ENCODE measurements at places on chromosomes 3 and 15.

DNA sequence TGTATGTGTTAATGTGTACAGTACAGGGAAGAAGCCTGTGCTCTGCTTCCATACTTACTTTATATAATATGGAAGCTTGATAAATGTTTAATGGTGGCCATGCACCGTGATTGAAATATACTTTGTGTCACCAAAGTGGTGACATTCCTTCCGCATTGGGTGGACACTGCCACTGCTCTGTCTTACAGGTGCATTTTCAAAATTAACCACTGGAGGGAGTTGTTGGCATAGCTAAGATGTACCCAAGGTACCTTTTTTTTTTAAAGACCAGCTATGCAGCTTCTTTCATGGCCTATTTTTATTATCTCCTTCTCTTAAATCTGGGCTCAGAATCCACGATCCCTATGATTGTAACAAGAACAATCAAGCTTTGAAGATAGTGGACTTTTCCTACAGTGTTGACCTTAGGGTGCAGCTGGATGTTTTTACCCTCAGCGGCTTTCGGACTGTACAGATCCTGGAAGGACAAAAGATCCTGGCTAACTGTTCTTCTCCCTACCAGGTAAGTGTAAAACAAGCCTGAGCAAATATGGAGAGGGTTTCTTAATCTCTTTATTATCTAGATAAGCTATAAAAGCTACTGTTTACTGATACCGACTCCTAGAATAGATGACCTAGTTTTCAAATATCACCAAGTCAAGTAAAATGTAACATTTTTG lies 21.6 kb upstream of the PAK6 start:
- peak; percentile 49 for DNase-seq

DNA sequence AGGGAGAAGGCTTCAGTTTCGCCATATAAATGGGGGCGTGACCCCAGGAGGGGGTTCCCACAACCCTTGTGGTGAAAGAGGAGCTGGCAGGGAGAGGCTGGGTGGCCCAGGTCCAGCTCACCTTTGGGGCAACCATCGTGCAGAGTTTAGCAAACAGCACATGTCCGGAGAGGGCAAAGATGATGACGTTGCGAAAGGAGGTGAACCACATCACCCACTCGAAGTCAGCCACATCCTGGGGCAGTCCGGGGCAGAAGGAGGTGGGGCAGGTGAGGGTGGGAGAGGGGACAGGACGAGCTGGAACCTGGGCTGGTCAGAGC lies 3.7 kb downstream of the HHATL start:
- DNase-seq, result no peak

GRCh38 chr15:37891766-37892368 lies 42.6 kb upstream of the TMCO5A start:
- DNase-seq, result no peak

- no peak for DNase-seq
These were observed 19.6 kb downstream of the PLXNA1 start for GRCh38 chr3:127002195-127003174.

- no peak for DNase-seq
These were observed 60.0 kb downstream of the NMNAT3 start for GRCh38 chr3:139617672-139618268.

GRCh38 chr15:94683902-94684301 lies 452.5 kb downstream of the MCTP2 start:
- DNase-seq, result no peak

DNA sequence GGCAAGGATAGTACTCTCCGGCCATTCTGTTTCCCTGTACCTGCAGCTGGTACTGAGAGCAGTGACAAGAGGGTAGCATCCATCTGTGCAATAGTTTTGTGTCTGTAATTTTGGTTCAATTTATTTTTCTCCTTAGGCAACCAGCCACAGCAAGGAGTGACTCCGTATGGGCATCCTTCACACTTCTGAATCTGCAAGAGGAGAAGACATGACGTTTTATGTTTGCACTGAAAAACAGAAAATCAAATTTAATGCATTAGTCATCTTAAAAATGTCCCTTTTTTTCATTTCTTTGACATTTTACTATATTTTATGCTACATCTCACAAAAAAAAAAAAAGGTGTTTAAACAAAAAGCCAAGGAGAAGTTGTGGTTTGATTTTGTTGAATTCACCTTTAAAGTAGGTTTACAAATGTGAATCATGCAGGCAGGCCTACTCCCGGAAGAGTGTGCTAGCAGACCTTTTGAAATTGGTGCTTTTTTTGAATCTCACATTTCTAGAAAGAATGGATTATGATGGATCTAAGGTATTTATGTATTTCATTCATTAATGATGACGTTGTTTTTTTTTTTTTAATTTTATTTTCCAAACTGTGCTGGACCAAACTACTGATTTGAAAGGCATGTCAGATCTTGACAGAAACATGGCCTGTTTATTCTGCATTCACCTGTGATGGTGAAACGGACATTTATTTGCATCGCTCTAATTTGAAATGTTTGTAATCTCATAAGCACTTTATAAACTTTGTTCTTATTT lies 28.1 kb downstream of the IGSF10 start:
- no peak for DNase-seq

DNA sequence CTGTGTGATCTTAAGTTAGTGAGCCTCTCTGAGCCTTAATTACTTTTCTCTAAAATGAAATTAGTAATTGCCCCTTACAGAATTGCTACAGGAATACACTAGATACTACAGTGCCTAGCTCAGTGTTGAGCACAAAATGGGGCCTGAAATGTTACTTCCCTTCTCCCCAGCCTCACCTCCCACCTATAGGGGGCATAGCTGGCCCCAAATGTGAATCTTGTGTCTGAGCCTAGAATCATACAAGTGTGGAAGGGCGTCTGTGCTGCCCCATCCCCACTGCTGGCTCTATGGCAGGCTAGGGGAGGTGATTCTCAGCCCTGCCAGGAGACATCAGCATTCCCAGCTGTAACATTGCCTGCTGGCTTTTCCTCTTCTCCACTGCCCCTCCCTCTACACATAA lies 42.7 kb downstream of the IFT122 start:
- no peak for DNase-seq

DNA sequence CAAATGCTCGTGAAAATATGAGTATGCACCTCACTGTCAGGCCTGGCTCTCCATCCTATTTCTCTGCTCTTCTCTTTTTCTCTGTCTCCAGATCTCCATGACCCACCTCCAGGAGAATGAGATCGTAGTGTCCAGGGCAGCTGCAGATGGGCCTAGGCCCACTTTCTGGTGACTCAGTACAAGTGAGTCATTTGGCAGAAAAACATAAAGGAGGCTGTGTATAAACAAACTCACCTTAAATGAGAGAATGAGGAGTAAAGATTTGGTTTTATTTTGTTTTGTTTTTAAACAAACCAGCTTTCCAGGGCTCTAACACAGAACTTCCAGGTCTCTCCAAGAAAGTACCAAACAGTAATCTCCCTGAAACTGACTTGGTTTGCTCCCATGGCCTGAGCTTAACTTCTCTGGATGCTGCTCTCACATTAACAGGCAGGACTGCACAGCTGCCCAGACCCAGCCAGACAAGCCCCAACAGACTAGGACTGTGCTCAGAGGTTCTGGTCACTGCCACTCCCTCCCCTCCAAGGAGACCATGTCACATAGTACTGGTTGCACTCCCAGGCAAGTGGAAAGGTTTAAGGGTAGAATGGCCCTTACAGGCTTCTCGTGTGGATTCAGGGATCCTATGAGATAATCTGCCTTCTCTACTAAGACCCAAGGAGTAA lies 1.5 kb upstream of the HEG1 start:
- no peak for DNase-seq

All from CD4-positive, alpha-beta T cell treated with Interleukin-17A for 4 hours (primary cell).